Activated T-cell treated with anti-CD3 and anti-CD28 coated beads, Interleukin-2, amount 50 U/mL, for 72 hours (primary cell): ENCODE measurements at places on chromosomes 1 and 21. TPM values are rescaled to one million over a fixed set of nuclear protein-coding genes. Genes with fewer than 3 reads are reported as not detected.
A peak's percentile ranks its signal among the peaks of the same experiment; 100 is the strongest.

LAD1 gene
- total RNA-seq, result not detected

DNA sequence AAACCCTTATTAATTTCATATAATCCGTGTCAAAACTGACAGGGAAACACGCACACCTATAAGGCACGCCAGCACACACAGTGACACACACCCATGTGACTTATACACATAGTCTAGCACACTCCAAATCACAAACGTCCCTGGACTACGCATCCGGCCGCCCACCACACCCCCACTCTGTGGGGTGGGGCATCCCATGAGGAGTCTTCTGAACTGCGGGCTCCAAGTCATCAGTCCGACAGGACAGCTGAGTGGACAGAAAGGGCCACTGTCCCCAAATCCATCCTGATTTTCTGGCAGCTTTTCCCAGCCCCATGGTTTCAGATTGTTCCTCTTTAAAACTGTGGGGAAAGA is 829 bp downstream of the PEA15 start:
- no peaks in the 10 kb centered on the region for H3K27me3 ChIP-seq
- H3K4me1 ChIP-seq, result peaks cover 54% of the 10 kb centered on the region
- DNase-seq, result peak; percentile 51
- H3K36me3 ChIP-seq, result peaks cover 1% of the 10 kb centered on the region

SAMD11 gene
- total RNA-seq, result 0.12 TPM

DNA sequence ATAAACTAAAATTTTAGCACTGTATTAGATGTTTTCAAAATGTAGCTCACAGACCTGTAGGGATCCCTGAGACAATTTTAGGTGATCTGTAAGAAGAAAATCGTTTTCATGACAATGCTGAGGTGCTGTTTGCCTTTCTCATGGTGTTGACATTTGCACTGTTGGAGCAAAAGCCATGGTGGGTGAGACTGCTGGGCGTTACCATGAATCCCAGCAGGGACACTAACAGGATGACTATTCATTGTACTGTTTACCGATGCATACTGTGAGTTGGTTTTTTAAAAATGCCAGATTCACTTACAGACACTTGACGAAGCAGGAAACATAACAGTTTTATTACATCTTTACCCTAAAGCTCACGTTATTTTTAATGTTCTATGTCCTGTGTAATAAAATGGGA is 468.5 kb downstream of the PCP4 start:
- no peak overlapping the region for H3K4me3 ChIP-seq
- DNase-seq, result no peak
- no peak overlapping the region for H3K27ac ChIP-seq
- H3K27me3 ChIP-seq, result no peaks in the 10 kb centered on the region

GRCh38 chr1:74481607-74482006 is 30.8 kb downstream of the LRRC53 start:
- H3K4me3 ChIP-seq, result no peak overlapping the region
- no peak overlapping the region for H3K27ac ChIP-seq
- H3K27me3 ChIP-seq, result no peaks in the 10 kb centered on the region
- no peak for DNase-seq
- H3K36me3 ChIP-seq, result no peaks in the 10 kb centered on the region

CITED4 gene
- 2.1 TPM for total RNA-seq

DNA sequence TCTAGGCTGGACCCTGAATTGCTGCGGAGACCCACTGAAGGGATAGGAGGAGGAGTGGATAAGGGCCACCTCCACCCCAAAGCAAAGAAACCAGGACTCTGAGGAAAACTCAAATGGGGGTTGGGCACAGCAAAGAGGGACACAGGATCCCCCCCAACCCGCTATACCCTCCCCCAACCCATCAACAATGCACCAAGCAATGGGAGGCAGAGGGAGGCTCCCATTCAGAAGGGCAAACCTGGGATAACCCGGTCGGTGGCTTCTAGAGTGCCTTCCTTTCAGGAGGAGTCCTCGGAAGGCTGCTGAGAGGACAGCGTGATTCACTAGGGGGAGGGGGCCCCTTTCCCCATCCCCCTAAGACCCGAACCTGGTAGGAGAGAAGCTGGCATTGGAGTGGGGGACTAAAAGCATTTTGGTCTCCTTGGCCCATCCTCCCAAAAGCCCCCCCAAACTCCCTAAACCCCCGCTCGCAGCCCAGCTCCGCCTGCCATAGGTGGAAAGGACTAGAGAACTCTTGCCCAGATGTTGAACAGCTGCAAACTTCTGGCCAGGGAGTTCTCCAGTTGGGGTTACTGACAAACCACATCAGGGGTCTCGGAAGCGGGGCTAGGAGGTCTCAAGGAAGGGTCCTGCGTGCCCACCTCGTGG is 1.3 kb downstream of the MEF2D start:
- H3K27ac ChIP-seq, result no peak overlapping the region
- H3K4me1 ChIP-seq, result peaks cover 75% of the 10 kb centered on the region
- no peak for DNase-seq

DNA sequence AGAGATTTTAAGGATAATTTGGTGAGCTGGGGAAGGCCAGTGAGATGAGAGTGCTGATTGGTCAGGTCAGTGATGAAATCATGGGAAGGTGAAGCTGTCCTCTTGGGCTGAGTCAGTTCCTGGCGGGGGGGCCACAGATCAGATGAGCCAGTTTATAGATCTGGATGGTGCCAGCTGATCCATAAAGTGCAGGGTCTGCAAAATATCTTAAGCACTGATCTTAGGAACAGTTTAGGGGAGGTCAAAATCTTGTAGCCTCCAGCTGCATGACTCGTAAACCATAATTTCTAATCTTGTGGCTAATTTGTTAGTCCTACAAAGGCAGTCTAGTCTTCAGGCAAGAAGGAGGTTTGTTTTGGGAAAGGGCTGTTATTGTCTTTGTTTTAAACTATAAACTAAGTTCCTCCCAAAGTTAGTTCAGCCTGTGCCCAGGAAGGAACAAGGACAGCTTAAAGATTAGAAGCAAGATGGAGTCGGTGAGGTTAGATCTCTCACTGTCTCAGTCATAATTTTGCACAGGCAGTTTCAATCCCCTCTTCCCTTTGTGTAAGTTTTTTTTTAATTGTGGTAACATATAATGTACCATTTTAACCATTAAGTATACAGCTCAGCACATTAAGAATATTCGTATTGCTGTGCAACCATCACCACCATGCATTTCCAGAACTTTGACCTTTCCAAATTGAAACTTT is 39.4 kb downstream of the PTAFR start:
- H3K4me3 ChIP-seq, result no peak overlapping the region
- H3K4me1 ChIP-seq, result peaks cover 17% of the 10 kb centered on the region
- DNase-seq, result no peak
- no peak overlapping the region for H3K27ac ChIP-seq

NTRK1 gene
- 16.8 TPM for total RNA-seq

DNA sequence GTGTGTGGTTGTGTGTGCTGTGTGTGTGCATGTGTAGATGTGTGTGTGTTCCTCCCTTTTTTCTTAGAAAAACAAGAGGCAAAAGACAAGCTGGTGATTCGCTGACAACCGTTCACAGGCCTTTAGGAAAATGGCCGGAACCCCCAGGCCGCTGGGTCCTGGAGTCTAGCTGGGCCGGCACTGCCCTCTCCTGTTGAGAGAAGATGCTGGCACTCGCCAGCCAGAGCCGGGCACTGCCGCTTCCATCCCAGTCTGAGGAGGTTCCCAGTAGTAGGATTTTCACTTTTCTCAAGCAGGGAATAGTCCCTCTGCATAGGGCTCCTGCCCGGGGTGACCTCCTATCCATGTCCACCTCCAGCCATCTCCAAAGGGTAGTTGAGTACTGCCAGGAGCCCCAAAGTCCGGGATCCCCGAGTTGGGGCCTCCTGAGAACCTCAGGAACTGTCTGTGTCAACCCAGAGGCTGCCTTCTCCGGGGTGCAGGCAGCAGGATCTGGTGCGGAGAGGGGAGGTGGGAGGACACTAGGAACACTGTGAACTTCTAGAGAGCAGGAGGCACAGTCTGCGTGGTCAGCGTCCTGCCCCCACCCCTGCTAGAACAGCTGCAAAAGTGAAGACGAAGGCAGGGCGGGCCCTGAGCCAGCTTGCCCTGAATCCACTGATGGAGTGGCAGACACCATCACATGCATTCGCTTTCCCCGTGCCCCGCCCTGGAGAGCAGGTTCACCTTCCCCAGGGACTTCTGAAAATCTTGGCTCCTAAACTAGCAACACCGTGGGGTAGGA is 44.1 kb upstream of the ARHGEF16 start:
- H3K27ac ChIP-seq, result no peak overlapping the region
- H3K36me3 ChIP-seq, result no peaks in the 10 kb centered on the region
- no peaks in the 10 kb centered on the region for H3K4me1 ChIP-seq
- no peaks in the 10 kb centered on the region for H3K27me3 ChIP-seq

GRCh38 chr21:37744551-37744950 is 171.7 kb downstream of the KCNJ6 start:
- no peaks in the 10 kb centered on the region for H3K36me3 ChIP-seq
- H3K27me3 ChIP-seq, result peaks cover 13% of the 10 kb centered on the region
- DNase-seq, result no peak
- no peak overlapping the region for H3K4me3 ChIP-seq
- H3K27ac ChIP-seq, result no peak overlapping the region

SERPINC1 gene
- total RNA-seq, result not detected

DNA sequence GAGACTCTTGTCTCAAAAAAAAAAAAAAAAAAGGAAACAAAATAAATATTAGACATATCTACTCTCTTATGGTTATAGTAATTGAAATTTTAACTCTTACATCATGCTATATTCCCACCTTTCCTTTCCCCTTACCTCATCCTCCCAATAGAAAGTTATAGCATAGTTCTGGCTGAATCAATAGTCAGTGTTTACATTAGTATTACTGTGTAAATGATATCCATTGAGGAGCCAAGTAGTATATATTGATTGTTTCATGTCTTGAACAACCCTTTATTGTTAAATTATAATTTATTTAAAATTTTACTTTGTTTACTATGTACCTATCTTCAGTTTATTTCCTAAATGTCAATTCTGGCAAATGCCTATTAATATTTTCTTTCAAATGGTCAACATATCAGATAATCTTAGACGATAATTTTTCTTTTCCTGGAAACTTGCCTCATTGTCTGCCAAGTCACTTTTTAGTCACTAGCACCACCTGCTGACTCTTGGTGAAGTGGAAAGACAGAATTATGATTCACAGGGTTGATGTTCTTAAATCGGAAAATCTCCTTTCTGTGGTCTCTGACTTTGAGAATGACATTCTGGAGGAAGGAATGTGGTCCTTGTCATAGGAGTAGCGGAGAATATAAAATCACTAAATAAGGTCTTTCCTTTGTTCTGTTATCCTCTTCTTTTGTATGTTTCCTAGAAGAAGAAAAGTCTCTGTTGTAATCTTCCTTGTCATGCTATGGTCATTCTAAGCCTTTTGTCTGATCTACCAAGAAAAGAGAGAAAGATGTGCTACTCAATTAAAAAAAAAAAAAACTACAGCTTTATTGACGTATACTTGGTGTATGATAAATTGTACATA is 8.6 kb downstream of the HJV start:
- H3K4me3 ChIP-seq, result peak overlapping the region; percentile 2
- DNase-seq, result peak; percentile 55
- peaks cover 23% of the 10 kb centered on the region for H3K27me3 ChIP-seq
- peaks cover 12% of the 10 kb centered on the region for H3K4me1 ChIP-seq

DNA sequence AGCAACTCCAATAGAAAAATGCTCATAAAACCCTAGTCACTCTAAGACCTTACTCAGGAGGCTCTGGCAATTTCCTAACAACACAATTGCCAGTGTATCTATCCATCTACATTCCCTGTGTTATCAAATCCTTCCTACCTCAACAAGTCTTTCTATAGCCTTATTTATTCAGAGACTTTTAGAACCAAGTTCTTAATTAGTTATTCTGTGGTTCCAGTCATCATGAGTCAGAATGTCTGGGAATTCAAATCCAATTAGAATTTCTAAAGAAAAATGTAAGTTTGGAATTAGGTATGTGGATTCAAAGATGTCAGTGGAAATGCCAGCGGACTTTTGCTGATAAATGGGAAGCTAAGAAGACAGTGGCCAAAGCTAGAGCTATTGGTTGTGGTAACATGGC is 302.6 kb upstream of the C1orf87 start:
- no peaks in the 10 kb centered on the region for H3K4me1 ChIP-seq
- H3K4me3 ChIP-seq, result no peak overlapping the region
- H3K36me3 ChIP-seq, result no peaks in the 10 kb centered on the region
- no peak for DNase-seq

CPT2 gene
- total RNA-seq, result 25.3 TPM

DNA sequence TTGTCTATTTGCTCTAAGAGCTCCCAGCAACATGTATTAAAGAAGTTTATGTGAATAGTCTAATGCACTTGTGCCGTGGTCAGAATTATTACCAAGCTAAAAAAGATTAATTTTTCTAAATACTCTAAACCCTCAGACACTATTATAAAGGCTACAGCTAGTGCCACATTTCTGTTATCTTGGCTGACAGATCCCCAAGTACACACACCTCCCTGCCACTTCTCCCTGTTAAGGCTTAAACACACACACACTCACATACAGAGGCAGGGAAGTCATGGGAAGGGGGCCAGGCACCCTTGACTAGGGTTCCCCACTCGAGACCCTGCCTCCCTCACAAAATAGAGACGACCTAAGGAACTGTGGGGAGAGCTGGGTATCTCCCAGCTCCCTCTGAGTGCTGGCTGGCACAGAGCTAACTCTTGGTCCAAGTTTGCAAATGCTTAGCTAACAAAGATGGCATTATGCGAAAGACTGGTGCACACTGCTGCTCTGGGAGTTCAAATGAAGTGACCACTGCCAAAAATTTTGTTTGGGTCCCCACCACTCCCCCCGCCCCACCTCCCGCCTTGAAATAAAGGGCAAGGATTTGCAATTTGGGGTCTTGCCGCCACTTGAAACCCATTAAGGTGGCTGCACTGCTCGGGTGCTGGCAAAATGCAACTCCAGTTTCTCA is 9.8 kb downstream of the SSBP3 start:
- peaks cover 35% of the 10 kb centered on the region for H3K36me3 ChIP-seq
- no peak overlapping the region for H3K4me3 ChIP-seq
- H3K27ac ChIP-seq, result no peak overlapping the region
- no peaks in the 10 kb centered on the region for H3K27me3 ChIP-seq

- DNase-seq, result no peak
- H3K4me1 ChIP-seq, result no peaks in the 10 kb centered on the region
- H3K4me3 ChIP-seq, result no peak overlapping the region
- H3K27me3 ChIP-seq, result no peaks in the 10 kb centered on the region
Observed at GRCh38 chr1:21864730-21865129, 52.7 kb downstream of the LDLRAD2 start.

- no peak for DNase-seq
- H3K27ac ChIP-seq, result no peak overlapping the region
- H3K36me3 ChIP-seq, result no peaks in the 10 kb centered on the region
Observed at GRCh38 chr1:171252482-171252881, 4.2 kb downstream of the FMO1 start.

DNA sequence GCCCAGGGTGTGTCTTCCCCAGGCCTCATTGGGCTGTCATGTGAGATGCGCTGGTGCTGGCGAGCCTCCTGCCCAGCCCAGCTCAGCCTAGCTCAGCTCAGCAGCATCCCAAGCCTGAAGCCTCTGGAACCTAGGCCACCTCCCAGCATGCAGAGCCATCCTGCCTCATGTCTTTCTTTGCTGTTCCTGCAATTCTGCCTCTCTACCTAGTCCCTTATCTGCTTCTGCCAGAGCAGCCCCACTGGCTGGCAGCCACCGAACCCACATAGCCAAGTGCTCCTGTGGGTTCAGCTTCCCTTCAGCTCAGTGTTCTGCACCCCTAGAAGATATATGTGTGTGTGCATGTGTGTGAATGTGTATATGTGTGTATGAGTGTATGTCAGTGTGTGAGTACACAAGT is 291.5 kb upstream of the VAMP3 start:
- H3K4me1 ChIP-seq, result no peaks in the 10 kb centered on the region
- H3K27ac ChIP-seq, result no peak overlapping the region
- H3K4me3 ChIP-seq, result no peak overlapping the region
- no peak for DNase-seq
- H3K27me3 ChIP-seq, result no peaks in the 10 kb centered on the region

DDAH1 gene
- total RNA-seq, result 0.38 TPM

GRCh38 chr1:70441392-70442035 is 30.4 kb downstream of the CTH start:
- no peaks in the 10 kb centered on the region for H3K27me3 ChIP-seq
- H3K27ac ChIP-seq, result no peak overlapping the region
- H3K4me3 ChIP-seq, result no peak overlapping the region
